Left ventricle myocardium inferior (tissue), 1 donor: ENCODE measurements at places on chromosomes 1 and 21.

DNA sequence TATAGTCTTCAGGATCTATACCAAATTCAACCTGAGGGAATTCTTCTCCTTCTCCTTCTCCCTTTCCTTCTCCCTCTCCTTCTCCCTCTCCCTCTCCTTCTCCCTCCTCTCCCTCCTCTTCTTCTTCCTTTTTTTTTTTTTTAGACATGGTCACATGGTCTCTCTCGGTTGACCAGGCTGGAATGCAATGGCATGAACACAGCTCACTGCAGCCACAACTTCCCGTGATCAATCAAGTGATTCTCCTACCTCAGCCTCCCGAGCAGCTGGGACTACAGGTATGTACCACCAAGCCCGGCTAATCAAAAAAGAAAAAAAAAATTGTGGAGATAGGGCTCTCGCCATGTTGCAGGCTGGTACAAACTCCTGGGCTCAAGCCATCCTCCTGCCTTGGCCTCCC, 51.5 kb downstream of the DNAI4 start:
- no peak for DNase-seq

DNA sequence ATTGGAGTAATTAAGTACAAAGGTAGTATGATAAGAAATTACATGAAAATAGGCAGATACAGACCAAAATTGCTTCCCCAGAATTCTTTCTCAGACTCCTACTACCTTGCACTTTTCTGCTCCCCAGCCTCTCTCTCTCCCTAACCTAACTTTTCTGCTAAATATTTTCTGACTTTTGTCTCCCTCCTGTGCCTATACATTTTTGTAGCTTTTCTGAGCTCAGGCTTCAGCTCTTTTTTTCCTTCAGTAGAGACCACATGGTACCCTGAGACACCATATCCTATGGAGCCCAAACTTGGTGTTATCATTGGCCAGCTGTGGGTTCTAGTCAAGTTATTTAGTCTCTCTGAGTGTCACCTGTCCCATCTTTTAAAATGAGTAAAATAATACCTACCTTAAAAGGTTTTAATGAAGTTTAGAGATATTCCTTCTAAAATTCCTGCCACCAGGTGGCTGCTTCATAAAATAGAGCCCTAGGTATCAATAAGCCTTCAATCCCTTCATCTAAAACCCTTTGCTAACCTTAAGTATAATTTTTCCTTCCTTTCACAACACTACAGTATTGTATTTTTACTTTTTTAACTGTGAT, 237.6 kb upstream of the DUSP10 start:
- DNase-seq = no peak

DNA sequence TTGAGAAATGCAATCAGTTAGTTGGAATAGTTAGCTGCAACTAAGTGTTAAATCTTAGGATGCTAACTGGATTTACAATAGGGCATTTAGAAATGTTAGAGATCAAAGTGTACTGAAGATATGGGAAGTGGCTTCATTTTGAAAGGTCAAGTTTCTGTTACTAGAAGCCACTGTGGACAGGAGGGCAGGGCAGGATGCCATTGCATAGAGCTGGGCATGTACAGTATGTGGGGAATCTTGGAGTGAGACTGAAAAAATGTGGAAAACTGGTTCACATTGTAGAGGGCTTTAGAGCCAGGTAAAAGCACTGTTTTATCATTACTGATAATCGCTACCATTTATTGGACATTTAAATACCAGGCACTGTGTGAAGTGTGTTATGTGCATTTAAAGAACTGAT, 31.0 kb downstream of the ARID1A start:
- DNase-seq = no peak

GRCh38 chr21:40635391-40635790, 211.6 kb downstream of the DSCAM start:
- no peak for DNase-seq

- no peak for DNase-seq
These were observed 61.0 kb downstream of the IER5 start for GRCh38 chr1:181149326-181150125.

DNA sequence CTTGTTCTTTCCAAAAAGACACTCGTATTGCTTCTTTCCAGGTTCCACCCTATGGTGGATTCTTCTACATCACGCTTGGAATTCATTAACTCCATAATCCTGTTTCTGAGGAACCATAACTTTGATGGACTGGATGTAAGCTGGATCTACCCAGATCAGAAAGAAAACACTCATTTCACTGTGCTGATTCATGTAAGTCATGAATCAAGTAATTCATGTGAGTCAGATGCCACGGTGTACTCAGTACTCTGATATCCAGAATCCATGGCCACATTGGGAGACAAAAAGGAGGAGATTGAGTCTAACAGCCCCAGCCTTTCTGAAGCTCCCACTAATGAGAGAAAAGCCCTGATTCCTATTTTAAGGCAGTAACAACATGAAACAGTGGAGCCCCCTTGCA, 7.4 kb downstream of the CHI3L2 start:
- DNase-seq = no peak

DNA sequence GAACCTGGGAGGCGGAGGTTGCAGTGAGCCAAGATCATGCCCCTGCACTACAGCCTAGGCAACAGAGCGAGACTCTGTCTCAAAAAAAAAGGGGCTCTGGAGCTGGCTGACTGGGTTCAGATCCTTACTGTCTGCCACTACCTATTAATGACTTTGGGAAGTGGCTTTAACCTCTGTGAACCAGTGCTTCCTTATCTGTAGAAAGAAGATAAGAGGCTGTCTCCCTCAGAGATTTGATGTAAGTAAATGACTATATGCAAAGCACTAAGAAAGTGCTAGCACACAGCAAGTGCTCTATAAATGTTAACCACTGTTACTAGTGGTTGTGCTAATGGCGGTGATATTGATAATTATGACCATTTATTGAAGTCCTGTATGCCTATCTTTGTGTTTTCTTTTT, 94.6 kb downstream of the VPS13D start:
- no peak for DNase-seq

DNA sequence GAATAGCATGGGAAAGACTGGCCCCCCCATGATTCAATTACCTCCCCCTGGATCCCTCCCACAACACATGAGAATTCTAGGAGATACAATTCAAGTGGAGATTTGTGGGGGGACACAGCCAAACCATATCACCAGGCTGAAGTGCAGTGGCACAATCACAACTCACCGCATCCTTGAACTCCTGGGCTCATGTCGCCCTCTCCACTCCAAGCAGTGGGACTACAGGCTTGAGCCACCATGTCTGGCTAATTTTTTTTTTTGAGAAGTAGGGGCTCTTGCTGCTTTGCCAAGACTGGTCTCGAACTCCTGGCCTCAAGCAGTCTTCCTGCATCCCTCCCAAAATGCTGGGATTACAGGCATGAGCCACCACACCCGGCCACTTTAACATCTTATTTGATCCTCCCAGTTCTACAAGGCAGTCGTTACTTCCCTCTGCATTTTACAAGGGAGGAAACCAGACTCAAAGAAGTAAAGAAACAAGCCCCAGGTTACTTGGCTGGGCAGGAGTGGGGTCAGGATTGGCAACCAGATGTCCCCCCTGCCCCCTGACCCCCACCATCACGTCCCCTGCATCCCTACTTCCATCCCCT, 26.9 kb upstream of the ACTL8 start:
- no peak for DNase-seq

GRCh38 chr1:167276969-167277368, 56.3 kb downstream of the POU2F1 start:
- DNase-seq = no peak

DNA sequence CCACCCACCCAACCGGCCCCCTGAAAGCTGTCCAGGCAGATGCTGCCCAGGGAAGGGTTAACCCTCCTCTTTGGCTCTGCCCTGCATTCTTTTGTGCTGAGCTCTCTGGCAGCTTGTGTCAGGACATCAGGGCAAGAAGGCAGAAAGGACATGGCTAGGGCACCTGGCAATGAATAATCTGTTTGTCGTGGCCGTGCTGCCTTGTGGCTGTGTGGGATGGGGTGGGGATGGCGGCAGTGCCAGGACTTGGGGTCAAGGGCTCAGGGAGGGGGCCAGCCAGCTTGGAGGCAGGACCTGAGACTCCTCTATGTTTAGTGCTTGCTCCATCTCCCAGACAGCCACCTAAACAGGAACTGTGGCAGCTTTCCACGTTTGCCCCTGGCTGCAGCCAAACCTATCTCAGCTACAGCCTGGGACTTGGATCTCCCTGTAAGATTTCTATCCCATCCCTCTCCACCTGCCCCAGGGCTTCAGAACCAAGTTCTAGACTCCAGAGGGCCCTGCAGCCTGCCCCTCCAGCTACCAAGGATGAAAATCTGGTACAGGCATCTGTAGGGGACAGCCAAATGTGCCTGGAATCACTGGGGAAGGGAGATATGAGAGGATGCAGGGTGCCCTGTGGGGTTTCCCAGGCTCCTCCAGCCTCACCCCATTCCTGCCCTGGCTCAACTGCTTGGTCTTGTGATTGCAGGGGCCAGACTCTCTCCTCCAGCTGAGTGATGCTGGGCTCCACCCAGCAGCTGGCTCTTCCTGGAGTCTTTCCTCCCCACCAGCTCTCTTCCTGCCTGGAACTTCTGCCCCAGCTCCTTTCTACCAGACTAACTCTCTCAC, 9.6 kb upstream of the GPR37L1 start:
- DNase-seq = peak; percentile 62

DNA sequence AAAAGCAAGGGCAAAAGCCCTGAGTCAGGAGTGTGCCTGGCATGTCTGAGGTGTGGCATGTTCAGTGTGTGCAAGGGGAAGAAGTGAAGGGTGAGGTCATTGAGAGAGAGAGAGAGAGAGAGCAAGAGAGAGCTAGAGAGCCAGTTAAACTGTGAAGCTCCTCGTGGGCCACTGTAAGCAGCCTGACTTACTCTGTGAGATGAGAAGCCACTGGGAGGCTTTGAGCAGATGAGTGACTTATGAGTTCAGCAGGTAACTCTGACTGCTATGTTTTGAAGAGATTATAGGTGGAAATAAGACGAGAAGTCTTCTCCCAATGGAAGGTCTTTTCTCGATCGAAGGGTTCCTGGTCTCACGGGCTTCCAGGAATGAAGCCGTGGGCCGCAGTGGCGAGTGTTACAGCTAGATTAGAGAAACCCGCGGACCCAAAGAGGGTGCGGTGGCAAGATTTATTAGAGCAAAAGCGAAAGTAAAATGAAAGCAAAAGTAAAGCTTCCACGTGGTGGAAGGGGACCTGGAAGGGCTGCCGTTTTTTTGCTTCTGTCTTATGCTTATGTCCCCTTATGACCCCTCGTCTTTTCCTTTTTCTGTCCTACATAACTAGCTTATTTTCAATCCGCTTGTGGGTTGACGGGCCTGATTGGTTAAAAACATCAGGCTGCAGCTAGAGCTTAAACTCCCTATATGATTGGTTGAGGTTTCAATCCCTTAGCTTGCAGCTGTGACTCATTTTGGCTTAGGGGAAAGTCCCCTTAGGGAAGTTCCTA, 323.1 kb upstream of the FAM78B start:
- DNase-seq = no peak

- DNase-seq = no peak
These were observed 201.6 kb upstream of the KCNK2 start for GRCh38 chr1:214880956-214881355.

- DNase-seq = no peak
These were observed 27.4 kb downstream of the ARHGEF10L start for GRCh38 chr1:17566892-17567291.

DNA sequence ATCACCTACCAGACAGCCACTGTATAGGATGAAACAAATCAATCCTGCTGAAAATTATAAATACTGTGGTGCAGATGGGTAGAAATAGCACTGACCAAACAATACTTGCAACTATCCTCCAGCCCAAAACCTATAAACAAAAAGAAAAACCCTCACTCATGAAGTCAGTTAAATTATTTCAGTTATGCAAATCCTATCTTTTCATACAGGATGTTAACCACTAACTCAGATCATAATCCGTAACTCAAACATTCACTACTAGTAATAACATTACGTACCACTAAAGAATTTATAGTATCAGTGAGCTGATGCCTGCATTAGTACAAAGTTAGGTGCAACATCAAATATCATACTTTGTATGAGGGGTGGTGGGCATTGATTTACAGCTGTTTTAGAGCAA, 2.6 kb downstream of the NDC1 start:
- no peak for DNase-seq

GRCh38 chr1:51738681-51739080, 121.8 kb downstream of the OSBPL9 start:
- no peak for DNase-seq

DNA sequence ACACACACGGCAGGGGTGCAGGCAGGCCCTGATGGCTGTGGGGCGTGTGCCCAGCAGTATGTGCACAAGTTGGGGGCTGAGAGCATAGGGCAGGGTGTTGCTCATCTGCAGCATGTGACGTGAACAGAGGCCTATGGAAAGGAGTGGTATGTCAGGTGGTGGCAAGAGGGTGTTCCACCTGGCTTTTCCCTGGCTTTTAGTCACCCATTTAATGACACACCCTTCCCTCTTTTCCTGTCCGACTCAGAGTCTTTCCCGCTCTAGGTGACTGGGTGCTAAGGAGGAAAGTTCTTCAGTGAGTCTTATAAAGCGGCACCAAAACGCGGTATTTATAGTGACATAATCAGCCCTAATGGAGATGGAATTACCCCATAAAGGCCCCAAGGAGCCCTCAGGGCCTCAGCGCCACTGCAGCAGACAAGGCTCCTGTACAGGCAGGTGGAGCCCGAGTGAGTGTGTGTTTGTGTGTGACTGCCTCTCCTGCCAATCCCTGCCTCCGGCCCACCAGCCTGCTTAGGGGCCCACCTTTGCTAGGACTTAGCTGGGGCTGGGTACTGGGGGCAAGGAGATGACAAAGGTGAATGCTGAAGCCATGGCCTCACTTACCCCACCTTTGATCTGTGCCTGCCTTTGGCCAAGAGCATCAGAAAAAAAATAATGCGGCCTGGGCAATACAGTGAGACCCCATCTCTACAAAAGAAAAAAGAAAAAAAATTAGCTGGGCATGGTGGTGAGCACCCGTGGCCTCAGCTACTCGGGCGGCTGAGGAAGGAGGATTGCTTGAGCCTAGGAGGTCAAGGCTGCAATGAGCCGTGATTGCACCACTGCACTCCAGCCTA, 3.3 kb upstream of the EPHA2 start:
- no peak for DNase-seq

- no peak for DNase-seq
These were observed 1.6 kb upstream of the NECAP2 start for GRCh38 chr1:16438924-16439323.

- DNase-seq = no peak
These were observed 41.7 kb downstream of the PLXNA2 start for GRCh38 chr1:208202333-208202995.

DNA sequence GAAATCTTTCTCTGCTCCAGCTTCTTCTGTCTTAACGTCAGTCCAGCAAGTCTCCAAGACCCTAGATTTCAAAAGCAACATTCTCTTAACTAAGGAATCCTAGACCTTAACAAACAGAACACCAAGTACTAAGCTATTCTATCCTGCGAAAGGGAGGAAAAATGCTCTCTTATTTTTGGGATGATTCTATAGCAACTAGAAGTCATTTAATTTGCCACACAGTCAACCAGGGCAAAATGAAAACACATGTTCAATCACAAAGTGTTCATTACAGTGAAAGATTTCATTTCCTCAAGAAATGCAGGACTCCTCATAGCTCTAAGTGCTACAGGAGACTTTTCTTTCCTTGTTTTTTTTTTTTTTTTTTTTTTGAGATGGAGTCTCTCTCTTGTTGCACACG, 36.2 kb upstream of the DOCK7 start:
- DNase-seq = no peak
